HS-5 (cell line): ENCODE measurements at places on chromosomes 6 and 20.

- no peak for DNase-seq
Observed at GRCh38 chr6:149209871-149210775, 107.4 kb upstream of the TAB2 start.

DNA sequence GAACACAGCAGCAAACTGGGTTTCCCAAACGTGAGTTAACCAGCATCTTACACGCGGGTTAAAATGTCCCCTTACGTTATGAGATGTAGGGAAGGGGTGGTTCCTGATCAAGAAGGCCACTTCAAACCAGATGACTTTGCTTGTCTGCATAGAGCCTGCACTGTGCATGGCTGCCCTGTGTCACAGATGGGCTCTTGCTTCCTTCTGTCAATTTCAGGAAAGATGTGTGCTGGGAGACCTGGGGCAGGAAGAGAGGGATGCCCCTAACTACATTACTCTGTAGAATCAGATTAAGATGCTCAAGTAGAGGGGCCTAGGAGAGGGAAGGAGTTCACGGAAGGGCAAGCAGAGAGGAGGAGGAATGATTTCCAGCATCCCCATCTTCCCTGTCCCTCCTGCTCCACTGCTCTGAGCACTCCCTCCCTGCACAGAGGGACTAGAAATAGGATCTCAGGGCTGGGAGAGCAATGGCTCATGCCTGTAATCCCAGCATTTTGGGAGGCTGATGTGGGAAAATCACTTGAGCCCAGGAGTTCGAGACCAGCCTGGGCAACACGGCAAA is 63.5 kb upstream of the ZMYND8 start:
- DNase-seq: no peak

DNA sequence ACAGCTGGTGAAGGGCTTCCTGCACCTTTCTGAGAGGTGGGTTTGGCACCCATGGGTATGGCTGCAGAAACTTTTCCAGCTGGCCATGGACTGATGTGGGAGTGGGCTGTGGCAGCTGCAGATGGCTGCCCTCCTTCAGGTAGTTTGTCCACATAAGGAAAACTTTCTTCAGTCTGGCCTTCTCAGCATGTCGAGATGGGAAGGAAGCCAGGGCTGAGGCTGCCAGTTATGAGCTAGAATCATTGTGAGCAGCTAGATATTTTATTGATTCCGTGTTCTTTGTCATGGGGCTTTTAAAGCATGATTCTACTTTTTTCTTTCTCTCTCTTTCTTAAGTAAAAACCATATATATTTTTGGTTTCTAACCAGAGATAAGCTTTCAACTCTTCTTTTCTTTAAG is 16.6 kb downstream of the NKX2-4 start:
- DNase-seq: no peak

- no peak for DNase-seq
Observed at GRCh38 chr6:43007126-43007525, 6.6 kb downstream of the MEA1 start.

DNA sequence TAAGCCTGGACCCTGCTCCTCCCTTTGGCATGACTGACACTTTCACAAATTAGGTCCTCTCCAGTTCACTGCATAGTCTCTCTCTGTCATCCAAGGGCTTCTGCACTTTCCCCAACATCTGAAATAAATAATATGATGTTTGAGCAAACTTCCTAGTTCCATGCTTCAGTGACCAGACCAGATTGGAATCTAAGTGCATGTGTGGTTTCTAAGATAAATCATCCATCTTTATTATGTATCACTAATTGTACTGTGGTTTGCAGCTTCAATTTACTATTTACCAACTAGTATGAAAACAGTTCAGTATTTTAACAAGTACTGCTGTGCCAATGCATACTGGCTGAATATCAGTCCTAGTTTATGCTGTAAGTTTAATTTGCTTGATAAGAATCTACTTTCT is 18.7 kb downstream of the SESN1 start:
- DNase-seq: no peak

GRCh38 chr20:50191544-50192363 is 1.1 kb downstream of the CEBPB start:
- peak; percentile 63 for DNase-seq
